ENCODE measurements at places on chromosomes 6 and 20.

DNA sequence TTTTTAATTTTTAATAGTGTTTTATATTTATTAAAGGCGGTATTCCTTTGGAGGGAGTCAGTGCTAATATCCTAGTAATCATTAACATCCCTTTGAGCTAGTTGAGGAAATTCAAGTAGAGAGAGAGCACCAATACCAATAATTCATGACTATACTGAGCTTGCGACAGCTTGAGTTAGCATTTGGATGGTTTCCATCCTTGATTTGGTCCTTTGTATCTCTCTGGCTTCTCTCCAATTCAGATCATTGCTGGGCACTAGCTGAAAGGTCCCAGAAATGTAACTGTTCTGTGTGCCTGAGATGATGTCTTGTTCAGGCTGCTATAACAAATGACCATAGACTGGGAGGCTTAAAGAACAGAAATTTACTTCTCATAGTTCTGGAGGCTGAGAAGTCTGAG is 77.0 kb downstream of the RNF144B start:
- no peak for DNase-seq

DNA sequence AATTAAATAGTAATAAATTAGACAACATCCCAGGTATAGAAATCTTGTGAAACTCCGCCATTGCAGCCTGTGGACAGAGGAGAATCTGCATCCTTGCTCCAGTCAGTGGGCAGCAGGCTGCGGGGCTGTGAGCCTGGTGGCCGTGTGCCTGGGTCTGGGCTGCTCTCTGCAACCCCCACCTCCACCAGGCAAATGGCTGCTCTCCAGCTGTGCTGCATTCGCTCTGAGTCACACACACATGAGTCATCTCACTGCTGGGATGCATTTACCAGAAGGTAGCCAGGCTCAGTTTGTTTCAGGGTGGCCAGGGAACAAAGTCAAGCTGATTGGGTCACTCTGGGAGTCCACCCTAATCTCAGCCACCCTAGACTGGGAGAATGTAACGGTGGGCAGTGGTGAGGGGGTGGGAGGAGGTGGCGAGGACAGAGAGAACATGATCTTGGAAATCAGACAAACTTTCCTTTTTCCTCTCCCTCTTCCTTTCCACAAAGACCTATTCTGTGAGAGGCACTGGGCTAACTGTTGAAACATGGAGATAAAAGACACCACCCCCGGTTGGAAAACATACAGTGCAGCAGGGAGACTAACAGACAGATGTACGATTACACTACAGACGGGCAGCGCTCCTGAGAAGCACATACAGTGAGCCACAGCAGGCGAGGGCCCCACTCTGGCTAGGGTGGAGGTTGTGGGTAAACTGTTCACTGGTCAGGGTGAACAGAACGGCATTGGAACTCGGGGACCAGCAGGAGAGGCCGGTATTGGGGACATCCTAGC is 59.2 kb downstream of the TRAM2 start:
- DNase-seq, result peak; percentile 90

DNA sequence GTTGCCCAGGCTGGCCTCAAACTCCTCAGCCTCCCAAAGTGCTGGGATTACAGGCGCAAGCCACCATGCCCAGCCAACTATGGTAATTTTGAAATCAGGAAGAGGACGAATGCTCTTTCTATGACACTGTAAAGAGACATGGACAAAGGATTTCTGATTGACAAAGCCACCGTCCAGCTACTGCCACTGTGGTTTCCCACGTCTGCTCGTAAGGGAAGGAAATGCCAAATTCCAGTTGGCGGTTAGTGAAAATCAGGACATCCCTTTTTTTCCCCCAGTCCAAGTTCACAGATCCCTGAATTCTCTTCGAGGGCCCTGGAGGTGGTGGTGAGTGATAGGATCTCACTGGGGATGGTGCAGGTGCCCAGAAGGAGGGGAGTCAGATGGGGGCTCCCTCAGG is 31.2 kb downstream of the SNAI1 start:
- DNase-seq, result no peak

- DNase-seq, result no peak
These were observed 365.8 kb upstream of the HSF2 start for GRCh38 chr6:122033564-122034181.

GRCh38 chr6:39441986-39442385 is 119.5 kb upstream of the KCNK16 start:
- no peak for DNase-seq

DNA sequence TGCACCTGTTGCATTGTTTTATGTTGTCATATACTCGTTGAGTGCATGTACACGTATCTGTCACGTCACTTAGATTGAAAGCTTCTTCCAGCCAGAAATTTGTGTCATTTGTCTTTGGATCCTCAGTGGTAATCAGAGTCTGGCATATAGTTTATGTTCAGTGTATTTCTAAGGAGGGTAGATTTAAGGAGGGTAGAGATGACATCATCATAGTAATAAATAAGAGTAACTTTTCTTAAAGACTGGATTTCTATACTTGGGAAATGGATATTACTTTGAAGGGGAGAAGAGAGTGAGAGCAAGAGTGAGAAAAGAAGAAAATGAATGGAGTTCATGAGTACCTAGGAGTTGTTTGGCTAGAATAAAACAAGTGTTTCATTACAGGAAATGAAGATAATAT is 255.0 kb upstream of the SASH1 start:
- DNase-seq, result no peak

DNA sequence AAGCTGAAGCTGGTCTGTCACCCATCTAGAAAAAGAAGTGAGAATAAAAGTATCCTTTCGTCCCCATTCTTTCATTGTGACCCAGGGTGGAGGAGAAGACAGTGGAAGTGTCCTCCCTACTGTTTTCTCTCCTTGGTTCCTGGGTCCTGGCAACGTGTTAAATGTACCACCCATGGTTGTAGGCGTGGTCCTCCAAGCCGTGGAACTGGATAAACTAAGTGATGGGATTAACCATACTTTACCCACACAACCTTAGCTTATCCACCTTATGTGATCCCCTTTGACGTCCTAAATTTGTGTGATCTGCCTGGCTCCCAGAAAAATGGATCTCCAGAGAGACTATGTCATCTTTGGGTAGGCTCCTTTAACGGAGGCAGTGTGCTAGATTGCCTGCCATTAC is 47.4 kb downstream of the HLA-DPB1 start:
- DNase-seq, result no peak

- DNase-seq, result no peak
These were observed 319.7 kb upstream of the MAN1A1 start for GRCh38 chr6:119669221-119669620.

DNA sequence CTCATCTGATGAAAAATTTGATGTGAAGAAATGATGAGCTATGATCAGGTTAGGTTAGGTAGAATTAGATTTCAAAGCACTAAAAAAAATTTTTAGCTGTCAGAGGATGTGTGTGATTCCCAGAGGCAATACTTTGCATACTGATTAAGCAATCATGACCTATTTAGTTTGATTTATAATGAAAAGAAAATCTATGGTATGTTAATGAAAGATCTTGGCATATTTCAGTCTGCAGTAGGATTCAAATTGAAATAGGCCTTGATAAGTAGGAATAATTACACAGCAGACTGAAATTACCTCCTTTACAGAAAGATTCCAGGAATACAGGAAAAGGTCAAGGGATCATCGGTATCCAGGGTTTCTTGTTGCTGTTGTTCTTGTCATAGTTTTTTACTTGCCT is 69.3 kb downstream of the HDDC2 start:
- no peak for DNase-seq

DNA sequence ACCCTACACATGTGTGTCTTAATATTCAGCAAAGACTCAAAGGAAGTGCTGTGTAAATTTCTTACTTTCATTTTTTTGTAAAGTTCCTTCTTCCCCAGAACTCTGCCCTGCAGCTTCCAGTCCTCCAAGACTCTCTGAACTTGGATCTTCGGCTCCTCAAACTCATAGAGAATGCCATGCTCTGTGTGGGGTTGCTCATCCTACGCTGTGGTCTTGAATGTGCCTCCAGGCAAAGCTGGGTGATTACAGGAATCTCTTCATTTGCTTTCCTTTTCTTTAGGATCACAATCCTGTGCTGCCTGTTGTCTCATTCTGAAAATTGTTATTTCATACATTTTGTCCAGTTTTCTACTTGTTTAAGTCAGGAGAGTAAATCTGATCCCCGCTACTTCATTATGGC is 14.5 kb upstream of the CDC5L start:
- DNase-seq, result no peak

- DNase-seq, result no peak
These were observed 92.9 kb downstream of the FYN start for GRCh38 chr6:111780393-111780792.

DNA sequence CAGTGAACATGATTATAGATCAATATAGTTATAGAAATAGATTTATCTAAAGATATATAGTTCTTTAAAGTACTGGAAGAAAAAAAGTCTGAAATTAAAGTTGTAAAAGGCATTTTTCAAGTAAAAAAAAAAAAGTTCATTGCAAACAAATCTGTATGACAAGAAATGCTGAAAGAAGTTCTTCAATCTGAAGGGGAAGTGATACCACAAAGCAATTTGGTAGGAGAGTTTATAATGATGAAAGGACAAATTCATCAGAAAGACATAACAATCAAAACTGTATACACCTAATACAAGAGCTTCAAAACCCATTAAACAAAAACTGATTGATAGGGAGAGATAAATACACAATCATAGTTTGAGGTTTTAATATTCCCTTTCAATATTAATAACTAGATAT is 14.1 kb downstream of the HUS1B start:
- no peak for DNase-seq

DNA sequence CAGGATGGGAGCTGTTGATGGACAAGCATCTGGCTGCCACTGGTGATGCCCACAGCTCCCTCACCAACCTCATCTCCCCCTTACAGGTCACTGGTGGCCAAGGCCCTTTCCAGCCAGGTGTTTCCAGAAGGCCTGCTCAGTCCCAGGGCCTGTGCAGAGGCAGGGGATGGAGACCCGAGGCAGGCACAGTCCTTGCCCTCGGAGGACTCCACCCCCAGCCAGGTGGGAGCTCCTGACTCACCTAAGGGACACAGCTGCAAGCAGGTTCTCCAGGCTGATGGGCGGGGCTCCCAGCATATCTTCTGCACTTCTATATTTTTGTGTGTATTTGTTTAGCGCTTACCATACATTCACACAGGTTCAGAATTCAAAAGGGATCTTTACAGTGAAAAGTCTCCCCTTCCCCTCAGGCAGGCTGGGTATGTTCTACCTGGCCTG is 17.4 kb downstream of the PRPH2 start:
- DNase-seq, result no peak

DNA sequence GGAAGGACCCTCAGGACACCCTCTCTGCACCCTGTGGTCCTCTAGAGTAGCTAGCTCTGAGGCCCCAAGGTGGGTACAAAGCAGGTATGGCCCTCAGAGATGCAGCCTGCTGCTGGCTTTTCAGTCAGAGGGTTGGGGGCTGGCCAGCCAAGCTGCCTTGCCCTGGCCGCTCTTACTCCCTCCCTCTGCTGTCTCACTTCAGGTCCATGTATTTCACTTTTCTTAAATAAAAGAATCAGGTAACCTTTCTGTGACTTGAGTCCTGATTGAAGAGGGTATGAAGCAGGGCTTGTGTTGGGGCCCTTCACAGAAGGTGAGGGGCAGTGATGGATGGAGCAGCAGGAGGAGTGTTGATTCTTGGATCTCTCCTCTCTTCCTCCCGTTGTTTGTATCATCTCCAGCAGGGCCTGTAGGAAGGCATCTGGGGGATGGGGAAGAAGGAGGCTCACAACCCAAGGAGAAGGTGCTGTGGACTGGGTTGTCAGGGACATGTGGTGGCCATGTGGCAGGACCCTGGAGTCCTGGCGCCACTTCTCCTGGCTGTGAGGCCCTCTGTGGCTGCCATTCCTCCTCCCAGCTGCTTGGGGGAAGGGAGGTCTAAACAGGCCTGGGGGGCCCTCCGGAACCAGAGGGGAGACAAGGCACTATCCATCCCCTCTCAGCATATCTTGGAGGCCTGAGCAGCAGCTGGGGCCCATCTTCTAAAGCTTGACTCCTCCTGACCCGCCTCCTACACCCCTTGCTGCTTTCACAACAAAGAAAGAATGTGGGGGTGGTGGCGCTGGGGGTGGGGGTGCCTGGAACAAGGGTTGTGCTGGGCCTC is 1.1 kb upstream of the PTK7 start:
- no peak for DNase-seq

GRCh38 chr6:26569433-26569764 is 27.4 kb upstream of the ABT1 start:
- DNase-seq, result no peak

- peak; percentile 44 for DNase-seq
These were observed 212.6 kb downstream of the BCAS1 start for GRCh38 chr20:53857723-53858236.

DNA sequence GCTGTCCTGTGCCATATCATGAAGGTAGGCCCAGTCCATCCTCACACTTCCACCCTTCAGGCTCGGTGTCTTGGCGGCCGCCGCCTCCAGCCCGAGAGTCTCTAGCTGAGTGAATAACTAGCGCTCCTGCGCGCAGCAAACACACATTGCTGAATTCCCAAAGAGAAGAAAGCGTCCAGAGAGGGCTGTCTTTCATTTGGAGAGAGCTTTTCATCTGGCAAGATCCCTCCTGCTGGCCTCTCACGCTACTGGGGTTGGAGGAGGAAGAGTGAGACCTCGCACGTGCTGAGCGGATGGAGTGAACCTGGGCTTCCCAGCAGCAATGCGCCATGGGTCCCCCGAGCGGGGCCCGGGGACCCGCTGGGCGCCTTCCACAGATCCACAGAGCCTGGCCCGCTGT is 73.2 kb downstream of the NCR2 start:
- no peak for DNase-seq

DNA sequence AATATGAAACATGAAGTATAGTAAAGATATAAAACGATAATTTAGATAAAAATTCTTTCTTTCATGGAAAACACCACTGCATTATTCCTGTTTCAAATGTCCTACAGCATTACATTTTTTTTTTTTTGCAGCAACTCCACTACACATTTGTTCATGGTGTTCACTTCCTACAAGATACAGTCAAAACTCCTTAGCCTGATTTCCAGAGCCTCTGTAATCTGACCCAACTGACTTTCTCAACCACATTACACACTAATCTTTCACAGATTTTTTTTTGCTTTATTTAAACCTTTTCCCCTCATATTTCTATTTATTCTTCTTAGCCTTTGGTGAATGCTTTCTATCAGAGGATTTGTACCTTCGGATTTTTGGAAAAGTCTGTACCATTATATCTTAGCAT is 176.5 kb upstream of the PDE7B start:
- no peak for DNase-seq

GRCh38 chr20:577167-577791 is 32.8 kb downstream of the TCF15 start:
- DNase-seq, result peak; percentile 21

Measured in BE2C (cell line).